ENCODE measurements at places on chromosomes 6 and 20. TPM values are rescaled to one million over a fixed set of nuclear protein-coding genes. Genes with fewer than 3 reads are reported as not detected.

SNAP25 gene
- total RNA-seq, result 0.65 TPM

TTLL9 gene
- 0.41 TPM for total RNA-seq

PGC gene
- not detected for total RNA-seq

HLA-DPB1 gene
- total RNA-seq, result 0.27 TPM

EHMT2 gene
- total RNA-seq, result 62.0 TPM

PXDC1 gene
- 39.4 TPM for total RNA-seq

Measured in fibroblast of the aortic adventitia (primary cell).